ENCODE measurements at places on chromosomes 16 and 17. TPM values are rescaled to one million over a fixed set of nuclear protein-coding genes. Genes with fewer than 3 reads are reported as not detected.

FGF11 gene
- 32.8 TPM for total RNA-seq

ABI3 gene
- not detected for total RNA-seq

CSHL1 gene
- total RNA-seq = not detected

ALOX15 gene
- total RNA-seq = not detected

KCNJ18 gene
- not detected for total RNA-seq

IL17C gene
- 2.2 TPM for total RNA-seq

NEUROD2 gene
- not detected for total RNA-seq

EVPL gene
- total RNA-seq = 28.2 TPM

KRT28 gene
- not detected for total RNA-seq

ITGA3 gene
- total RNA-seq = 885 TPM

EMC6 gene
- total RNA-seq = 25.3 TPM

HES7 gene
- 1.5 TPM for total RNA-seq

PRR35 gene
- total RNA-seq = not detected

FOXN1 gene
- total RNA-seq = 0.21 TPM

SLC13A2 gene
- not detected for total RNA-seq

WSB1 gene
- total RNA-seq = 269 TPM

MYH13 gene
- not detected for total RNA-seq

PRSS36 gene
- total RNA-seq = 1.9 TPM

PYY gene
- total RNA-seq = 2.1 TPM

KRT24 gene
- 0.21 TPM for total RNA-seq

ABCA3 gene
- 3.9 TPM for total RNA-seq

CDRT15 gene
- total RNA-seq = not detected

EME1 gene
- total RNA-seq = 0.48 TPM

MFSD6L gene
- not detected for total RNA-seq

RHOT1 gene
- 47.1 TPM for total RNA-seq

KCNH4 gene
- total RNA-seq = not detected

YBX2 gene
- total RNA-seq = 0.43 TPM

CDH16 gene
- 4.3 TPM for total RNA-seq

TBC1D3E gene
- not detected for total RNA-seq

KRT36 gene
- not detected for total RNA-seq

NLGN2 gene
- total RNA-seq = 1.9 TPM

GAS2L2 gene
- 0.24 TPM for total RNA-seq

CDRT15L2 gene
- not detected for total RNA-seq

TNP2 gene
- total RNA-seq = not detected

DCAF7 gene
- 12.0 TPM for total RNA-seq

TP53TG3 gene
- 0.48 TPM for total RNA-seq

COPS3 gene
- 83.3 TPM for total RNA-seq

NUPR1 gene
- 19.0 TPM for total RNA-seq

GPRC5C gene
- 36.2 TPM for total RNA-seq

CAMKK1 gene
- total RNA-seq = 5.1 TPM

CMTM4 gene
- 48.0 TPM for total RNA-seq

MARVELD3 gene
- 11.7 TPM for total RNA-seq

C1QL1 gene
- total RNA-seq = not detected

CD300LF gene
- total RNA-seq = not detected

NPIPA3 gene
- not detected for total RNA-seq
